ENCODE measurements at places on chromosomes 3 and 15.
A peak's percentile ranks its signal among the peaks of the same experiment; 100 is the strongest.

- DNase-seq, result no peak
These were observed 91.8 kb downstream of the UBE2E2 start for GRCh38 chr3:23294770-23295387.

DNA sequence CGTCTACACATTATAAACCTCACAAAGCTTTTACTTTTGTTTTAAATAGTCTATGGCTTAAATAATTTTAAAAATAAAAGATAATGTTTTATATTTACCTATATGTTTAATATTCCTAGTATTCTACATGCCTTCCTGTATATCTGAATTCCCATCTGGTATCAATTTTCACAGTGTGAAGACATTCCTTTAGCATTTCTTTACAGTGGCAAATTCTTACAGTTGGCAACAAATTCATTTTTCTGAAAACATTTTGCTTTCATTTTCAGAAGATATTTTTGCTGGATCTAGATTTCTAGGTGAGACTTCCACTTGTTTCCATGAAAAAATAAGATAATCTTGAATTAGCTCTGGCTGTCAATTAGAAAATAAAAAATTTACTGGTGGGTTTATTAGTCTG lies 471.4 kb upstream of the NAALADL2 start:
- no peak for DNase-seq

DNA sequence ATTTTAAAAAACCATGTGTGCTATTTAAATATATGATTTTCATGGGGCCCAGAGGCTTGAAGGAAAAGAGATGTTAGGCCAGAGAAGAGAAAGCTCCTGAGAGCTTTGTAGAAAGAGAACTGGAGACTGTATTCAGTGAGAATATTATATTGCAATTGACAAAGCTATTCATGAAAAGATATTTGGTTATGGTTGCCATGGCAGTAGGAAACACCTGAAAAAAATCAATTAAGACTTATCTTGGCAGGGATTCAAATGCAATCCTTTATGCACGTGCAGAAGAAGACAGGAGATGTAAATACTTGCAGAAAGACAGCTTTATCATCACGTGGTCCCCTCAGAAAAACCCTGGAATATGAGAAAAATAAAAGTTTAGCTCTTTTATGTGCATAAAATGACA lies 636.0 kb upstream of the TBL1XR1 start:
- DNase-seq, result no peak

GRCh38 chr3:32037932-32038267 lies 56.4 kb downstream of the ZNF860 start:
- DNase-seq, result no peak

DNA sequence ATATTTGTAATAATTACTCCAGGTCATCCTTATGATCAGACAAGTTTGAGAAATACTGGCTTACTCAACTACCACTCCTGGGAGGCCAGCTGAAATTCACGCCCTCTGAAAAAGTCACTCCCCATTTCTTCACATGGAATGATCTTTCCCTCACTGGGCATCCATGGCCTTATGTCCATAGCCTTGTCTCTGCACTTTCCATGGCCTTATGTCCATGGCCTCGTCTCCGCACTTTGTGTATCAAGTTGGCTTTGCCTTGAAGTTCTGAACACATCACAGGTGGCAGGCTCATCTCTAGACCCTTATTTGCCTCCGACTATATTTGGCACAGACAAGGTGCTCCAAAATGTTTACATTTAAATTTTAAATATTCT lies 58.1 kb upstream of the HACD2 start:
- no peak for DNase-seq

GRCh38 chr3:30308131-30308530 lies 298.3 kb upstream of the TGFBR2 start:
- DNase-seq, result no peak

DNA sequence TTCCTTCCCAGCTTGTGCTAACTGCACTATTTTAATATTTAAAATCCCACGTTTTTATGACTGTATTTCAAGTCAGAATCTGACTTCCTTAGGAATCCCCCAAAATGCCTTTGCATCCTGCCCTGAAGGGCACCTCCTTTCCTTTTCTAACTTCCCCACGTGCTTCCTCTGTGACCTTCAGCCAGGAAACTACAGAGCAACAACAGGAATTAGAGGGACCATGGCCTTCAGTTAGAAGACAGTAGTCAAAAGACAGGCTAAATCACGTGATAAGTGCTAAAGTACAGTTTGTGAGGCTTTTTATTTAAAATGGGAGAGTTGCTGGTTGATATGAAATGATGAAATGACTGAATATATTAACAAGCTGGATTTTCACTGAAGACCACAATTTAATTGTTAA lies 11.8 kb upstream of the ABHD10 start:
- no peak for DNase-seq

- peak; percentile 84 for DNase-seq
These were observed at the start of the genes MRPL46 and MRPS11 for GRCh38 chr15:88467073-88467934. Gene MRPL46, minus strand, starts transcription at chr15:88467388. Its CDS starts 11 bp downstream, at chr15:88467377. Gene MRPS11, plus strand, starts transcription at chr15:88467708. Its CDS starts 10 bp downstream, at chr15:88467718.

GRCh38 chr15:40053079-40053830 lies 14.3 kb upstream of the SRP14 start:
- DNase-seq, result no peak

DNA sequence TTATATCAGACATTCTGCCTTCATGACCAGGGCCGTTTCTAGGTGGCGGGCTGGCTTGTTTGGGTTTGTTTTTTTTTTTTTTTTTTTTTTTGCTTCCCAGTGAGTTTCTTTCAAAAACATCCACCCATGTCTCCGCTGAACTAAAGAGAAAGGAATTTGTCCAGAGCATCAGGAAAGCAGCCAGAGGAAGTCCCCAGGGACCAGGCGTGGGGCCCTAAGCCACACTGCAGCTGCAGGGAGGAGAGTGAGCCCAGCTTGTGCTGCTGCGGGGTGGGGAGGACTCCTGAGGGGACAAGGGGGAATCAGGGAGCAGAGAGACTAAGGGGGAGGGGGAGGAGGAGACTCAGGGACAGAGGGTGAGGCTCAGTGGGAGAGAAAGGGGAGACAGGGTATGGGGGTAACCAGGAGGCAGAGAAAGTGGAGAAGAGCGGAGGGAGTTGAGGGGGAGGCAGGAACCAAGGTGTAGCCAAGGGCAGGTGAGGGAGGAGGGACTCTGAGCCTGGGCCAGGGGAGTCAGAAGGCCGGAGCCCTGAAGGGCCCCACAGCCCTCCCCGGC lies 49.5 kb downstream of the CYP11A1 start:
- DNase-seq, result no peak

DNA sequence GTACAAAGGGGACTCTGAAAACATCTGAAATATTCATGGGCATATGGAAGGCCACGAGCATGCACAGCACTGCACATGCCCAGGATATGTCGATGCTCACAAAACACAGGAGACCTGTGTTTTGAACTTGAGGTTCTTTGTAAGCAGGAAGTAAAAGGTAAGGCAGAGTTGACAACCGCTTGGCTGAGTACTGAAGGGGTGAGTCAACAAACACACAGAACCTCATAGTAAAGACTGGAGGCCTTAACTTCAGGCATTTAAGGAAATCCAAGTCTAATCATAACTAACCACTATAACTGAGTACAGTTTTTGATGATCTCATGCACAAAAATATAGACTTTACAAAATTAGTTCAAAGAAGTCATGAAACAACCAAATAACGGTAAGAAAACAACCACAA lies 80.6 kb downstream of the MYO9A start:
- DNase-seq, result no peak

DNA sequence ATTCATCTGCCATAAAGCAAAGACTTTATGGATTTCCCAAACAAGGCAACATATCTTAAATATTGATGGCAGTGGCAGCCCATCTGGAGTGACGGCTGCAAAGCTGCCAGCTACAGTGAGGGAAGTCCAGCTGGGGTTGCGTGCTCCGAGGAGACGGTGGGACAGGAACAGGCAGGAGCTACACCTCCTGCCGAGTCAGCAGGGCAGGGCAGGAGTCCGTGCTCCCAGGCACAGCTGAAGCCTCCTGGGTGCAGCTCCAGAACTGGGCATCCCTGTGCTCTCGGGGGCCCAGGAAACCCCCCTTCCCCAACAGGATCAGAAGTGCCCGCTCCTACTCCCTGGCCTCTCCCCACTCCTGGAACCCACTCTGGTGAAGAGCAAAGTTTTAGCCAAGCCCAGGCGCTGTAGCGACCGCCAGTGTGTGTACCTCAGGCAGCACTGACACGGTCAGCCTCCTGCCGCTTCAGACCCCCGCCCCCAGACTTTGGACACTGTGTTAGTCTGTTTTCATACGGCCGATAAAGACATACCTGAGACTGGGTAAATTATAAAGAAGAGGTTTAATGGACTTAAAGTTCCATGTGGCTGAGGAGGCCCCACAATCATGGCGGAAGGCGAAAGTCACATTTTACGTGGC lies 556.4 kb upstream of the CCDC54 start:
- DNase-seq, result no peak

DNA sequence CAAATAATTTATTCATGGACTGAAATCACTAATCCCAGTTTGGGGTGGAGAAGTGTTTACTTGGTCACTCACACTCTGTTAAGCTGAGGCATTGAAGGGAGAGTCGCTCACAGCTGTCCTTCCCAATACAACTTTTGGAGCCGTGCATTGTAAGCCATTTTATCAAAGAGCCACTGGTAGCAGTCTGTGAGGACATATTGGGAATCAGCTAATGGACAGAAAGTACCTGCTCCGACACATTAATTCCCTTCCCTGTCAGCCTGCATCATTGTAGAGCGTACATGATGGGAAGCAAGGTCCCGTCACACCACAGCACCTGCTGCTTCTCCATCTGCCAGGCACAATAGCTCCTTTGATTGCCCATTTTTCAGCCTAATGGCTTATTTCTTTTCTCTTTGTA lies 643.2 kb downstream of the SQOR start:
- DNase-seq, result no peak

DNA sequence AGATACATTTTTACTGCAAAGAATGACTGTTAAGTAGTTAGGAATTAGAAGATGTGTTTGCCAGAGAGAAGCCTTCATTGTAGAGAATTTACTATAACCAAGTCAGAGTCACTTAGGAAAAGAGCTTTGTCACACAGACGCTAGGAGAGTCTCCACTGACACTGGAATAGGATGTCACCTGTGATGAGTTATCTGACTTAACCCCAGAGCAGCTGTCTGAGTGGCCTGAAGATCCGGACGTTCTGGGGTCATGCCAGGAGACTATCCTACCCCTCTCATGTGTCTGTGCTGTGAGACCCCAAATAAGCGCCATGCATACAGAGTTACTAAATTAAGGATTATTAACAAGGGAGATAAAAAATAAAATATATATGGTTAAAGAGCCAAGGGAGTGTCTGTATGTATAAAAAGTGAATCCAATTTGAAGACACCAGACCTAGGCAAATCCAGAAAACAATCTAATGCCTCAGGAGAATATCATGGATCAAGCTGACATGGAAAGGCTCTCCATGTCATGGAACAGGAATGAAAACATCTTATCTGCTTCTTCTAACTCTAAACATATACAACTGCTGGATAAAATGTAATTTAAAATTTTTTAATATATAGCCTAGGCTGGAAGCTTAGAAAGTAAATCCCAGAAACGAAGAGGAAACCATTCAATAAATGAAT lies 43.5 kb downstream of the ITGB5 start:
- no peak for DNase-seq

- DNase-seq, result no peak
These were observed 295.8 kb upstream of the LYSMD4 start for GRCh38 chr15:100029045-100029444.

GRCh38 chr3:130658678-130659077 lies 88.0 kb downstream of the PIK3R4 start:
- no peak for DNase-seq

DNA sequence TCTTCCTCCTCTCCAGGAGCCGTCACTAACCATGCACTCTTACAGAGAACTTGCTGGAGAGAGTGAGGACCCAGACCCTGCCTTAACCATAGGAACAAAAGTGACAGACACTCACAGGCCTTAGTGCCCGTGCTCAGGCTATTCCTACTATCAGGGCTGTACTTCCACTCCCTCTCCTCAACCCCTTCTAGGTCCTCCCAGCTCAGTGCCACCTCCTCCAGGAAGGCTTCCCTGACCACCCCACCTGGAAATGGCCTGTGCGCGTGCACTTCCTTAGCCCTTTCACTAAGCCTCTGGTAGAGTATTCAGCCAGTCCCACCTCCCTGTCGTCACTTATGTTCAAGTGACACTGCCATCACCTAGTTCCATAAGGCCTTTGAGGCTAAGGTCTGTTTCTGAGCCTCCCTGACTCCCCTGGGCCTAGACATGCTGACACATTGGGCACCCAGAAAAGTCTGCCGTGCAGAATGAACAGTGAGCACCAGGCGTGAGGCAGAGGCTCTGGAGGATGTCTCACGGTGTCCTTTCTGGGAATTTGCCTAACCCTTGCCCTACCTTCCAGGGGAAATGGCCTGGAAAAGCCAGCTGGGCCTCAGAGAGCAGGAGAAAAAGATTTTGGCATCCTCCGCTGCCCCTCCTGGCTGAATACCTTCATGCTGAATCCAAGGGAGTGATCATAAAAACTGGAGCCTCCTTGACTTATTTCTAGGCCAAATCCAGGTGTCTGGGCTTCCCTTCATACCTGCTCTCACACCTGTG lies 108.6 kb upstream of the SMAD3 start:
- no peak for DNase-seq

DNA sequence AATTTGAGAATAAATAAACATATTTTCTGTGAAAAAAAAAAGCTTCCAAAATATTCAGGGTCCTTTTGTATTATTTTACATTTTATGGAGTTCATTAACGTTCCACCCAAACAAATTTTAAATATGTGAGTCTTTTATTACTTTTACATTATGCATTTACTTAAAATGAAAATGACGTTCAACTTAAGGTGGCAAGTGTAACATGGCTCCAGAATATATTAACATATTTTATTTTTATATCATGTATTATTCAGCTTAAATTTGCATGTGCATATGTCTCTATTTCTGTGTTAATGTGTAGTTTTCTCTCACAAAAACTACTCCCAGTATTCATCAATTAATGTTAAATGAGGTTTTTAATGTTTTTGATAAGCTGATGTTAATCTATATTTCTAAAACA lies 243.6 kb upstream of the CNTN3 start:
- no peak for DNase-seq

DNA sequence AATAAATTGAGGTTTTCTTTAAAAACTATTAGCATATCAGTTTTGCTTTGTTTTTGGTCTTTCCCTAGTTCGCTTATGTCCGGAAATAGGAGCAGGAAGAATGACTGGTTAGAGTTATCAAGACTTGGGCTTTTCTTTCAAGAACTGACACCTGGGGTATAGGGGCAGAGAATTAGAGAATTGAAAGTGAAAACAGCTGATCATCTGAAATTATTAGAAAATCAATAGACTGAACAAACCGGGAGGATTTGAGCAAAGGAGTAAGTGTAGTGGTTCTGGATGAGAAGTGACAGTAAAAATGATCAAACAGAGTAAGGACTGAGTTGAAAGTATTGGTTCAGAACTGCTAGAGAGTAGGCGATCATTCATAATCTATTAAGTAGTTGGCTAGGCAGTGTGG lies 6.0 kb downstream of the MINDY2 start:
- DNase-seq, result no peak

DNA sequence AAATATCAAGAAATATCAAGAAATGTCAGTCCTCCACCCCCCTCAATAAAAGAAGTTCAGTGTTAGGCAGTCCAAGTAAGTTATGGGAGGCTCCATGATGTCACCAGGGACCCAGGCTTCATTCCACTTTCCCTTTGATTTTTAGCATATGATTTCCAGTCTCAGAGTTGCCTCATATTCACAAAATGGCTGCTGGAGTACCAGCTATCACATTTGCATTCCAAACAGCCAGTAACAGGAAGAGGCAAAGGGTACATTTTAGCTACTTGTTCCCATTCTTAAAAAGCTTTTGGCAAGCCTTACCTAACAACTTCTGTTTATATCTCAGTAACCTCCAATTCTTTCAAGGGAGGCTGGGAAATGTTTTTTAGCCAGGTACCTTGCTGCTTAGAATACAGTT lies 13.4 kb upstream of the KLF13 start:
- no peak for DNase-seq

- DNase-seq, result peak; percentile 24
These were observed 85.0 kb downstream of the FAM81A start for GRCh38 chr15:59522988-59523461.

- DNase-seq, result no peak
These were observed 175.6 kb downstream of the SMAD6 start for GRCh38 chr15:66877477-66878271.

Data from central memory CD8-positive, alpha-beta T cell (primary cell).